Panc1 (cell line): ENCODE measurements at places on chromosomes 6 and 20. TPM values are rescaled to one million over a fixed set of nuclear protein-coding genes. Genes with fewer than 3 reads are reported as not detected.
A peak's percentile ranks its signal among the peaks of the same experiment; 100 is the strongest.

DNA sequence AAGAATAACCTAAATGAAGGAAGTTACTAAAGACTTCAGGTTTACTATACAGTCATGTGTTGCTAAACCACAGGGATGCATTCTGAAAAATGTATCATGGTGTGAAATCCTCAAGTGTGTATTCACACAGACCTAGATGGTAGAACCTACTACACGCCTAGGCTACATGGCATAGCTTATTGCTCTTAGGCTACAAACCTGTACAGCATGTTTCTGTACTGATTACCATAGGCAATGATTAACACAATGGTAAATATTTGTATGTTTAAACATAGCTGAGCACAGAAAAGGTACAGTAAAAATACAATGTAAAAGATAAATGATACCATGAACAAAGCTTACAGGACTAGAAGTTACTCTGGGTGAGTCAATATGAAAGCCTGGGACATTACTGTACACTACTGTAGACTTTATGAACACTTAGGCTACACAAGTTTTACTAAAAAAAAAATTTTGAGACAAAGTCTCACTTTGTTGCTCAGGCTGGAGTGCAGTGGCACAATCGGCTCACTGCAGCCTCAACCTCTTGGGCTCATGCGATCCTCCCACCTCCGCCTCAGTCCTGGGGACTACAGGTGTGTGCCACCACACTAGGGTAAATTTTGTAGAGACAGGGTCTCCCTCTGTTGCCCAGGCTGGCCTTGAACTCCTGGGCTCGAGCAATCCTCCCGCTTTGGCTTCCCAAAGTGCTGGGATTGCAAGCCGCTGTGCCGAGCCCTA, 36.0 kb downstream of the ADNP start:
- no peak for DNase-seq

Gene ETV7
- 2.0 TPM for total RNA-seq

Gene C6orf163
- 1.3 TPM for total RNA-seq

Gene SSTR4
- not detected for total RNA-seq

- no peak for DNase-seq
Observed at GRCh38 chr20:7003598-7003997, 236.1 kb downstream of the BMP2 start.

- no peak for DNase-seq
Observed at GRCh38 chr6:45555981-45556771, 178.4 kb upstream of the SUPT3H start.

Gene TTBK1
- total RNA-seq = 0.10 TPM

DNA sequence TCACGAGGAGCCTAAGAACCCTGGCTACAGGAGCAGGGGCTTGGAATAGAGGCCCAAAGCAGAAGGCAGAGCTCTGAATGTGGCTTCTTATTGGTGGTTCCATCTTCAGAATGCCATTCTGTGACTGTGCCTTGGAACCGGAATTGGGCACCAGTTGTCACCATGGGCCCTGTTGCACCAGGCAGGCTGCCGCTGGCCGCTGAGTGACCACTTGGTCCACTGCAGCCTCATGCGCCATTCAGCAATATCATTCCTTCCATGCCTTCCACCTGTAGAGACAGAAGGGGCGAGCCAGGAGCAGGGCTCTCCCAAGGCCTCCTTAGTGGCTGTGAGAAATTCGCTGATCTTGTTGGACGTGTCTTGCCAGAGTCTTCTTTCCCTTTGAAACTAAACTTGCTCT, 270.3 kb upstream of the CHD6 start:
- no peak for DNase-seq

Gene SPTLC3
- total RNA-seq = 0.03 TPM

GRCh38 chr6:67129780-67130179, 1422.8 kb upstream of the EYS start:
- no peak for DNase-seq

Gene TBC1D22B
- total RNA-seq = 13.0 TPM

DNA sequence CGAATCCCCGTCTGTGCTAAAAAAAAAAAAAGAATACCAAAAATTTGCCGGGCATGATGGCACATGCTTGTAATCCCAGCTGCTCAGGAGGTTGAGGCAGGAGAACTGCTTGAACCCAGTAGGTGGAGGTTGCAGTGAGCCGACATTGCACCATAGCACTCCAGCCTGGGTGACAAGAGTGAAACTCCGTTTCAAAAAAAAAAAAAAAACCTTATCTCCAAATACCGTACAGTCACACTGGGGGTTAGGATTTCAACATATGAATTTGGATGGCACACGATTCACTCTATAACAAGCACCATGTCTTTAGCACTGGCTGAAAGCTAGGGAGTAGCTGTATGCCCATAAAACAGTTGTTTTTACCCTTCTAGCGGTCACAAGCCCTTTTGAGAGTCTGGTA, 3.8 kb downstream of the SMIM13 start:
- DNase-seq = no peak

GRCh38 chr6:129646642-129647041, 63.3 kb downstream of the ARHGAP18 start:
- no peak for DNase-seq

- no peak for DNase-seq
Observed at GRCh38 chr6:36197739-36198221, 1.2 kb downstream of the BRPF3 start.

Gene DNMT3B
- total RNA-seq = 3.5 TPM

- no peak for DNase-seq
Observed at GRCh38 chr20:52747845-52748284, 224.3 kb upstream of the TSHZ2 start.

- DNase-seq = peak; percentile 32
Observed at GRCh38 chr20:36128463-36129159, 25.9 kb upstream of the EPB41L1 start.

Gene SEL1L2
- not detected for total RNA-seq

DNA sequence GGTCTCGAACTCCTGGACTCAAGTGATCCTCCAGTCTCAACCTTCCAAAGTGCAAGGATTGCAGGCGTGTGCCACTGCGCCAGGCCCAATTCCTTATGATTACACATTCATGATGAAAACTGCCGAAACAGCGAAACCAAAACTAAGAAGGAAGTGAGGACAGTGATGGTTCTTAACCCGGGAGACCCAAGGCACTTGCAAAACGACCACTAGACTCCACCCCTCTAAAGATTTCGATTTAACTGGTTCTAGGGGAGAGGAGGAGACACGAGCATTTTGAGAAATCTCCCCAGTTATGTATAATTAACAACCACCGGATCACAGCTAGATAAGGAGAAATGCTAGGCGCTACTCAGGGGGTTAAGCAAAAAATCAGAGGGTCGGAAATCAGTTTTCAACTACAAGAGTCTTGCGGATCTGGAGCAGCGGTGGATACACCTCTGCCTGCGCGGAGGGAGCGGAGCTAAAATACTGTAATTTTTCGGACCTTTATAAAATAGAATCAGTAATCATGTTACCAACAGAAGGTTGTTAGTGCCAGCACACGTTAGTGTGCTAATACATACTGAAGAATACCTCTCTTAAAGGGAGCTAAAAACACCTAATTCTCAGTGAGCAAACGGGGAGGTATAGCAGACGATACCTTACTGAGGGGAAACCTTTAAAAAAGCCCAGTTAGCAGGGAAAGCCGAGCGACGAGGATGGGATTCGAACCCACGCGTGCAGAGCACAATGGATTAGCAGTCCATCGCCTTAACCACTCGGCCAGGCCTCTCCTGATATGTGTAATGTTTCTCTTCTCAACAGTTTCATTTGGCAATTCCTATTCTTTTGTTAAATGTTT, 60.0 kb upstream of the BTN3A2 start:
- DNase-seq = no peak

Gene BMP2
- 0.23 TPM for total RNA-seq

DNA sequence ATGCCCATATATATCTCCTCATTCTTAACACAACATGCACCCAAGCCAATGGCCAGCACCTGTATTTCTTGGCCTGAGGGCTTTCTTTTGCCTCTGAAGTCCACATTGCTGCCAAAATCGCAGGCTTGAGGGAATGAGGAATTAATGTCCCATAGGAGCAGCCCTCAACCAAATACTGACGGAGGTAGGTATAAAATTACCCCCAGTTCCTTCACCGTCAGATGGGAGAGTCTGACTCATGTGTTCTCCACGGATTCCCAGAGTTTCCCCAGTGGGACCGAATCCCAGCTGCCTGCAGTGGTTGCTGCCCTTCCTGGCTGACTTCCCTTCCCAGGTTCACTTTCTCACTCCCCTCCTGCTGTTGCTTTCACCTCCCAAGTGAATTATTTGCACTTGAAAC, 602.2 kb upstream of the NOX3 start:
- DNase-seq = no peak

GRCh38 chr6:41586252-41587007, 40.2 kb downstream of the FOXP4 start:
- no peak for DNase-seq

DNA sequence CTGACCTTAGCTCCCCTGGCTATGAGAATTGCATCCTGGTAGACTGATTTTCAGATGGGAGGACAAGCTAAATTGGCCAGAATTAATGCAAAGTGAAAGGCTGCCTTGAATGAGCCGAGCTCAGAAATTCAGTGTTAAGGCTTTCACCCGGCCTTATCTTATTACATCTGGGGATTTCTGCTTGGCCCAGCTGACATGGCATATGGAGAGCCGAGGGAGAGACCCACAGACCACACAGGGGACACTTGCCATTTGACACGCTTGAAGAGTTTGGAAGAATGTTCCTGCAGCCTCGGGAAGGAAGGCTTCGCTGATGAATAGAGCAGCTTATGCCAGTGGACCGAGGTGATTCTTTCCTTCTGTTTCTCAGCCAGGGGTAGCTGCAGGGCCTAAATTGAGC, 9.0 kb downstream of the MOCS3 start:
- no peak for DNase-seq

GRCh38 chr20:5696011-5696559, 54.1 kb upstream of the SHLD1 start:
- DNase-seq = peak; percentile 56

- DNase-seq = no peak
Observed at GRCh38 chr20:63254606-63255384, 532 bp upstream of the NKAIN4 start.

DNA sequence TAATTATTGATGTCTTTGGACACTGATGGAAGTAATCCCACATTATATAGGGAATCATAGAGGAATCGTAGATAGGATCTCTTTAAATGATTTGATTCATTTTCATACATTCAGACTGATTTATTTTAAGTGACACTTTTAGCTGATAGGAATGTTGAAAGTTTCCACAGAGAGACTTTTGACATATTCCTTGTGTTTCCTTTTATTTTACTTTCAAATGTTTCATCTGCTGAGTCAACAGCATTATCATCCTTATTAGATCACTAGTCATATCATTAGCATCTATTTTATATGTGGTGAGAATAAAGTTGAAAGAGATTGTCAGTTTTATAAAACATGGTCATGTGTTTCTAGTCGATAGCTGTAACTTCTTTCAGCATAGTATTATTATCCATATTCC, 13.4 kb downstream of the DCBLD1 start:
- no peak for DNase-seq

Gene TCF15
- total RNA-seq = not detected

Gene PSORS1C1
- 2.9 TPM for total RNA-seq

DNA sequence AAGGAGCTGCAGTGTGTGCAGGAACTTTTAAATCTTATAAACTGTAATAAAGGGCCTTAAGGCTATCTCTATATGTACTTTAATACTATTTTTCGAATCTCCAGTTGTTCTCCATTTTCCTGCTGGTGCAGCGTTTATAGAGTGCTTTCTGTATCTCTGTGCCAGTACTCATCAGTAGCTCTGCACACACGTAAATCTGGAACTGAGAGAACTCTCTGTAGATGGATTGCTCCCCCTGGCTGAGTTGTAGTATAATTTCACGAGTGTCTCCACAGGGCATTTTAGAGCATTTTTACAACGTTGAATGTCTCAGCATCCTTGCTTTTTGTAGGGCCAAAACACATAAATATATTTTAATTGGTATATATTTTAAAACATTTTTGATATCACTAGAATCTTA, 256.5 kb downstream of the TRDN start:
- peak; percentile 25 for DNase-seq

DNA sequence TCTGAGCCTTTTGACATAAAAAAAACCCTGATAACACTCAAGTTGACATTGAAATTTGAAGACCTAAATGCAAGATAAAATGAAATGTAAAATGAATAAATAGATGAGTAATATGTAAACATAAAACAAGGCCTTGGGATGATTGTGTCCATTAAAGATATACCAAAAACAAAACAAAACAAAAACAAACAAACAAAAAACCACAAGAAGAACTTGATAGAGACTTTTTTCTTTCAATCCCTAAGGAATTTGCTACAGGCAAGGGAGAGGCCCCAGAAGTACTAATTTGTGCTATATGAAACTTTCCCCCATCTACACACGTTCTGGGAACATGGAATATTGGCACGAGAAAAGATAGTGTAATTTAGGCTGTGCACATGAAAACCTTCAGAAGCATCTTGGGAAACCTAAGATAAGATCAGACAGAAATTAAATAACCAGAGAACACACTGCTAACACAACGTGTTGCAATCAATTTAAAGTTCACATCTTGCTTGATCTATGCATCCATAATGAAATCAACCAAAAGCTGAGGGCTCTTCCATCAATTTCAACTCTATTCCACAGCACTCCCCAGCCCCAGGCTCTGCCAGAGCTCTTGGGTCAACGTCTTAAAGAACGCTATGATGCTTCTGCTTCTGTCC, 201.1 kb upstream of the RREB1 start:
- DNase-seq = no peak

Gene UST
- 0.15 TPM for total RNA-seq

GRCh38 chr6:137080711-137081110, 35.9 kb upstream of the IL20RA start:
- no peak for DNase-seq

DNA sequence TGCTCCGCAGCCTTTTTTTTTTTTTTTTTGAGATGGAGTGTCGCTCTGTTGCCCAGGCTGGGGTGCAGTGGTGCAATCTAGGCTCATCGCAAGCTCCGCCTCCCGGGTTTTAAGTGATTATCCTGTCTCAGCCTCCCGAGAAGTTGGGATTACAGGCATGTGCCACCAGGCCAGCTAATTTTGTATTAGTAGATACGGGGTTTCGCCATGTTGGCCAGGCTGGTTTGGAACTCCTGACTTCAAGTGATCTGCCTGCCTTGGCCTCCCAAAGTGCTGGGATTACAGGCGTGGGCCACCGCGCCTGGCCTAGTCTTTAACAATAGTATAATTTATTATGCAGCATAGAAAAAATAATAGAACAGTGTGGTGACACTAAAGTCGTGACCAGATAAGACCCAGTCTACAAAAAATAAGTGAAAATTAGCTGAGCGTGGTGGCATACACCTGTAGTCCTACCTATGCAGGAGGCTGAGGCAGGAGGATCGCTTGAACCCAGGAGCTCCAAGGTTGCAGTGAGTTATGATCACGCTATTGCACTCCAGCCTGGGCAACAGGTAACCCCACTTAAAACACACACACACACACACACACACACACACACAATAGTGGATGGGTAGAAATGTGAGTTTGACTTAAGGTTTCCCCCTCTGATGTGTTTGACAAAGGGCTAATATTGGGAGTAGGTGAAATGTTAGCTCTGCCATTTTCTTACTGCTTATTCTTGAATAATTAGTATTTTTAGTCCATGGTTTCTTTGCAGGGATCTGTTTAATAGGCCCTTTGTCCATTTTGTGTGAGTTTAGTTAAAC, 6.5 kb downstream of the PIM1 start:
- no peak for DNase-seq

Gene PPP1R16B
- 0.92 TPM for total RNA-seq
